ENCODE measurements at places on chromosomes 13 and 19.

GRCh38 chr19:50657712-50658440 is 8.6 kb downstream of the C19orf81 start:
- peak; percentile 83 for DNase-seq

DNA sequence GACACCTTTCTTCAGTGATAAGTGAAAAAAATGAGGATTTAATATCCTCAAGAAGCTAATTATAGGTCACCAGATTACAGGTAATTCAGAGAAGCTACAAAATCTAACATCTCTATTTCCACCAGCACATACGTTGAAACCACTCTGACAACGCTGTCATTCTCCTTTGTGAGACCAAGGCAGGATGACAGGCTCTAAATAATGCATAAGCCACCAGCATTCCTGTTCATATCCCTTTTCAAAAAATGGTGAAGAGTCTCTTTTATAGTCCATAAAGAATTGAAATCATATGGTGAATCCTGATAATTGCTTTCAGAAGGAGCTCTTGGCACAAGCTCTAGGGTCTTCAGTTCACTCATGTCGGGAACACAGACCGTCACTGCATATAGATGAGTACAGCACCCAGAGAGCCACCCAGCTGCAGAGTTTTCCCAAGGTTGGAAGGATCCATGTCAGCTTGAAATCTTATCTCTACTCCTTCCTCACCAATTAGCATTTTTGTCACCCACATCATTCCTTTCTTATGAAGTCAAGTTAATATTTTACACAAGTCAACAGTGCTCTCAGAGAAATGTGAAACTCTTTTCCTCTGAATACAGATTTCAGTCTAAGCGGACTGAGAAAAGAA is 431.4 kb downstream of the TBC1D4 start:
- DNase-seq, result peak; percentile 34

DNA sequence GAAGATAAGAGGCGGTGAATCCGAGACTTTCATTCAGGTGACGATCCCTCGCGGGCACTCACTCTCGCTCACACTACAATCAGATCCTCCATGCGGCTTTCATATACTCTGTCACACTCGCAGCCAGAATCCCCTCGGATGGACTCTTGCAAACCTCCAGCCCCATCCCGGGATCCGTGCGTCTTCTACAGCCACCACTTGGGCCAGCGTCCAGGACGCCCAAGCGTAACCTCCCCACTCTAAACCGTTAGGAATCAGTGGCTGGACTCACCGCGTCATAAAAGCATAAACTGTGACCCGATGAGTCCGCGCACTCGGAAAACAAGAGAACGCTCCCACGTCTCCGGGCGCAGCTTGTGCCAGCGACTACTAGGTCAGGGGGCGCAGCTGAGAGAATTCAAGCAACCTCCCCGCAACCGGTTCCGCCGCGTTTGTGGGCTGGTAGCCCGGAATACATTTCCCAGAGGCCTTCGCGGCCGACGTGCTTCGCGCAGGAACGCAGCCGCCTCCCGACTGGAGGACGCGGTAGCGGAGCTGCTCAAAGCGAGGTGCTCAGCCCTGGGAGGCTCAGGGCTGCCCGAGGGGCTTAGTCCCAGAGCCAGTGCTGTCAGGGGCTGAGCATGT is 27.6 kb downstream of the ZNF607 start:
- peak; percentile 34 for DNase-seq

- no peak for DNase-seq
Measured at GRCh38 chr19:20385061-20385460, 180.5 kb downstream of the ZNF737 start.

DNA sequence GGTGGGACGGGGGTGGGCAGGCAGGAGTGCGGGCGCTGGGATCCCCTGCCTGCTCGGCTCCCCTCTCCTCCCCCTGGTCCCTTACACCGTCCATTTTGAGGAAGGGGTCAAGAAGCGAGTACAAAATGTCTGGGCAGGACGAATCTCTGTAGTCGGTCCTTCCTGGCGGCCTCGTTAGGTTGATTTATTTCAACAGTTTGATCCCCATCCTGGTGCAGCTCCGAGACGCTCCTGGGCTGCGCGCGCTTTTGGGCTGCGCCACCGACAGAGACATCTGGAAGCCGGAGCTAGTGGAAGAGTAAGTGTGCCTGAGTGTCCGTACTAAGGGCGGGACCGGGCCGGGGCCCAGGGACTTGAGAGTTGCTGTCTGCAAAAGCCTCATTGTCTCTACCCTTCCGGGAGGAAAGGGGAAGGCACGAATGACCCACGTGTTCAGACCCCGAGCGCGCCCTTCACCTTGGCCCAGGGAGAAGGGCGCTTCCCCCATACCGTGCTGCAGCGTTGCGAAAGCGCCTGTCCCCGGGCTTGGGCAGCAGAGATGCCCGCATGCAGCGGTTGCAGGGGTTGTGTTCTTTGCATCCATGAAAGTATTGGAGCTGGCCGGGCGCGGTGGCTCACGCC is 1.8 kb downstream of the ZNF114 start:
- no peak for DNase-seq

DNA sequence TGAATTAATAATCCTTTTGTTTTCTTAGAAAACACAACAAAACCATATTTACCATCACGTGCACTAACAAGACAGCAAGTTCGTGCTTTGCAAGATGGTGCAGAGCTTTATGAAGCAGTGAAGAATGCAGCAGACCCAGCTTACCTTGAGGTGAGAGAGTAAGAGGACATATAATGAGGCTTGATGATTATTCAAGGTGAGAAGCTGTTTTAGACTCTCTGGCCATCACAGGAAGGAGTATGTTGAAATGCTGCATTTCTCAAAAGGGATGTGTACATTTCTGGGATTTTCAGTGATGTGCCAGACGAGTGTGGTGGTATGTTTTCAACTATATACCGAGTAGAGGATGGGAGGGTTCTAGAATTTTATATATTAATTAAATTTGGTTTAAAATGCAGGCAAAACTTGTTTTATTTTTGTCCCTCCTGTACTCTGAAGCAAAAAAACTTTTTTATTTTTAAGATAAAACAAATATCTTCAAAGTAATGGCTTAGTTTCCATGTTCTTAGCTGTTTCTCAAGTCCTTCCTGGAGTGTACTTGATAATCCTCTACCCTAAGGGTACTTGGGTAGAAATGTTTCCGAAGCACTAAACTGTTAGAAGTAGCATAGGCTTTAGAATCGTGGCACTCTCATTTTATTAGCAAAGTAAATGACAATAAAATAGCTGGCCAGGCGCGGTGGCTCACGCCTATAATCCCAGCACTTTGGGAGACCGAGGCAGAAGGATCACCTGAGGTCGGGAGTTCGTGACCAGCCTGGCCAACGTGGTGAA is 51.1 kb downstream of the N4BP2L1 start:
- DNase-seq, result no peak

- no peak for DNase-seq
Measured at GRCh38 chr13:58795715-58796114, 1164.2 kb downstream of the PCDH17 start.

GRCh38 chr19:11261431-11261970 is 823 bp downstream of the DOCK6 start:
- no peak for DNase-seq

- peak; percentile 23 for DNase-seq
Measured at GRCh38 chr19:30448386-30449077, 76.3 kb downstream of the ZNF536 start.

DNA sequence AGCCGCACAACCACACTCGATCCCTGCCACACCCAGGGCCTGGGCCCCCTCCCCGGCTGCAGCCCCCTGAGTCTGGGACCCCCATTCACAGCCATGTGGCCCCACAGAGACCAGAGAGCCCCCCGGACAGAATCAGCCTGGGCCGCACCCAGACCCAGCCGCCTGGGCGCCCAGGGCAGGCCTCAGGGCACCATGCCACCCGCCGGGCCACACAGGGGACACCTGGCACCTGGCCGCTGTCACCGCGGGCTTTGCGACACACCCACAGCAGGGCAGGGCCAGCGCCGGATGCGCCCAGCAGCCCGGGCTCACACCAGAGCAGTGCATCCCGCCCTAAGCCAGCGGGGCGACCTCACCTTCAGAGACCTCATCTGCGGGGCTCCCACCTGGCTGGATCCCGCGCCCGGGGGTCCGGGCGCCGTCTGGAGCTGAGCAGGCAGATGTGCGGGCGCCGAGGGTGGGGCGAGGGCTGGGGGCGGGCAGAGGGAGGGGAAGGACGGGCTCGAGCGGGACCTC is 443 bp downstream of the TBXA2R start:
- DNase-seq, result no peak

DNA sequence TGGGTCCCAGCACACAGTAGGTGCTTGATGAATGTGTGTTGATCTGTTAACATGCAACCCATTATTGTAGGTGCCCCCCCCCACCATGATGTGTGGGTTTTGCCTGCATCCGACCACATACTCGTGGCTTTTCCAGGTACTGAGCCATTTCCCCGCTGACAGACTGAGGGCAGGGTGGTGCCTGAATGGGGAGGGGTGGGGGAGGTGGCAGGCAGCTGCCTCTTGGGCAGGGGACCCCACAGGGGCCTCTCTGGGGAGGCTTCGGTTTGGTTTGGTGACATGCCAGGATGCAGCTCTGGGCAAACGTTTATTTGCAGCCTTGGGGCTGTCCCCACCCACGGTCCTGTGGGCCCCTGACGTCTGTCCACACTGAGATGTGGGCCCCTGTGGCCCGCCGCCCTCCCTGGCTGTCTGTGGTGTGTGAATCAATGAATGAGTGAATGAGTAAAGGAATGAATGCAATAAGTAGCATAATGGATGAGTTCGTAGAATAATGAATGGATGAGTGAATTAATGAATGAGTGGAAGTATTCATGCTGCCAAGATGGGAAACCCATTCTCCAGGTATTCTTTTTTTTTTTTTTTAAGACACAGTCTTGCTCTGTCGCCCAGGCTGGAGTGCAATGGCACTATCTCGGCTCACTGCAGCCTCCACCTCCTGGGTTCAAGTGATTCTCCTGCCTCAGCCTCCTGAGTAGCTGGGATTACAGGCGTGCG is 9.0 kb upstream of the JUND start:
- no peak for DNase-seq

DNA sequence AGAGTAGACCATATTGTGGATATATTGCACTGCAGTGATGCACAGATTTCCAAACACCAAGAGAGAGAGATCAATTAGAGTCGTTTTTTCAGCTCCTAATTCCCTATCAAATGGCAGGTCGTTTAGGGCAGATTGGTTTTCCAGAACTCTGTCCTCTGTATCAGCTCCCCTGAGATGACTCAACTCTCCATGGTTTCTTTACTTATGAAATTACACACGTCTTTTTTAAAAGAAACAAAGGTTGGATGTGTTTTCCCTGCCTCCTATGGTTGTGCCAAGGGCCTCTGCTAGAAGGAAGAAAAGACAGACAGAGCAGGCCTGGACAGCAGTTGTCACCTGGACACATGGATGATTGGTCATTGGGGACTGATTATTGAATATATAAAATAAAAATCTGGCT is 478.1 kb upstream of the NBEA start:
- no peak for DNase-seq

GRCh38 chr13:114282041-114282670 is 755 bp downstream of the UPF3A start:
- DNase-seq, result no peak

DNA sequence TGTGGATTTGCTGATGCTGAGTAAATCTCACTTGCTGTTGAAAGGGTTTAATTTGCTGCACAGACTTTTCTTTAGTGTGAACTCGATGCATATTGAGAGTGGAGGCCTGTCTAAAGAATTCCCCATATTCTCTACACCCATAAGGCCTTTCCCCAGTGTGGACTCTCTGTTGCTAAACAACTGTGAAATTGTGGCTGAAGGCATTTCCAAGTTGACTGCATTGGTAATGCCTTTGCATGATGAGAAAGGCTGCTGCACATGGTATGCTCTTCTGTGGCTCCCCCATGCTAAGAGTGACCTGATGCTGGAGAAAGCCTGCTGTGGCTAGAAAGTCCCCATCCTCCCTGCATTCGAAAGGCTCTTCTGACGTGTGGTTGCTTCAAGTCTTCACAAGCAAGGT is 6.6 kb upstream of the ZNF599 start:
- no peak for DNase-seq

DNA sequence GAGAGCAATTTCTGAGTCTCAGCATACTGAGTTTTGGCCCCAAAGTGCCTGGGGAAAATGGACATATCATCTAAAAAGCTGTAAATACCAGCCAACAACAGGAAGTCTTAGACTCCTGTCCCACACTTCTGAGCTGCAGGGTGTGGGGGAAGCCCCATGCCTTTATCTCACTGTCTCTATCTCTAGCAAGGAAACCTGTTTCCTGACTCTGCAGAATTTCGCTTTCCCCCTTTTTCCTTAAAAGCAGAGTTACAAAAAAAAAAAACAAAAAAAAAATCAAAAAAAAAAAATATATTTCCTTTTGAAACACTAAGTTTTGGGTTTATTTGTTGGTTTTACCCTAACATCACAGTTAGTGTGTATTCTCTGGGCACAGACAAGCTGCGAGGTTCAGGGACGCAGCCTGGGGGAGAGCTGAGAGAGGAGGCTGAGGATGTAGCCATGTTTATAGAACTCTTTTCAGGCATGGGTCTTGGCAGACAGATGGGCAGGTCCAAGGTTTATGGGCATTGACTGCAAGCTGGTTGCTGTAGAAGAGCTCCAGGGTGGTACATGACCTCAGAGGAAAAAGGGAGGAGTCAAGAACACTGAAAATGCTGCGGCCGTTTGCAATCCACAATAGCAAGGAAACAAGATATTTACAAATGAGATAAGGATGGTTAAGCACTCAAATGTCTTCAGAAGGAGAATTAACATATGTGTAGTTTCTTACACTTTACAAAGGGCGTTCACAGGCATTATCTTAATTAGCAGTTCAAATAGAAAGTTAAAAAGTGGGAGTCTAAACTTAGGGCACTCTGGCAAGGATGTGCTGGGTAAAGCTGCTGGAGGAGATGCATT is 4.9 kb downstream of the MBNL2 start:
- DNase-seq, result no peak

GRCh38 chr19:35389192-35389861 is 18.5 kb downstream of the GPR42 start:
- DNase-seq, result no peak

GRCh38 chr19:31118287-31118955 is 230.8 kb downstream of the TSHZ3 start:
- DNase-seq, result no peak

DNA sequence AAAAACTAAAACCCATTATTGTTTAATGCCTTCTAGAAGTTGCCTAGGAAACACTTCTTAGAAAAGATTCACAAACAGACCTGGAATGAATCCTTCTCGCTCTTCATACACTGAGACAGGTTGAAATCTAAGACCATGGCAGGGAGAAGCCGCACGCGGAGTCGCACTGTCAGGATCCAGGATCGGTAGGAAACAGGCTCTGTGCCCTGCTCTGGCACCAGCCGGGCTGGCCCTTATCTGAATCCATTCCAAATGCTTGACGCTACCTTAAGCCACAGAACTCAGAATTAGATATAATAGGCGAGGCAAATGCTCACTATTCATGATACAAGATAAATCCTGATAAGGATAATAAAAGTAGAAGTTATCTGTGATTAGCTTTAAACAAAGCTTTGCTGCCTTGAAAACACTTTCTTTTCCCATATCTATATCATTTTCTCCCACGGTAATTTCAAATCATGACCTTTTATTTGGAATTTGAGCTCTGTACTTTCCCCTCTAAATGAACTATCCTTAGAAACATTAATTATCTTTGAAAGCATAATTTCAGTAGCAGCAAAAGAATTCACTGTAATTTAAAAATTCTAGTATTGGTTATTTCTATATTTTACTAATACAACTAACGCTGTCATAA is 385.6 kb downstream of the IRS2 start:
- DNase-seq, result no peak

- DNase-seq, result no peak
Measured at GRCh38 chr13:105763851-105764250, 771.6 kb downstream of the EFNB2 start.
